ENCODE measurements at places on chromosomes 6 and 20.

DNA sequence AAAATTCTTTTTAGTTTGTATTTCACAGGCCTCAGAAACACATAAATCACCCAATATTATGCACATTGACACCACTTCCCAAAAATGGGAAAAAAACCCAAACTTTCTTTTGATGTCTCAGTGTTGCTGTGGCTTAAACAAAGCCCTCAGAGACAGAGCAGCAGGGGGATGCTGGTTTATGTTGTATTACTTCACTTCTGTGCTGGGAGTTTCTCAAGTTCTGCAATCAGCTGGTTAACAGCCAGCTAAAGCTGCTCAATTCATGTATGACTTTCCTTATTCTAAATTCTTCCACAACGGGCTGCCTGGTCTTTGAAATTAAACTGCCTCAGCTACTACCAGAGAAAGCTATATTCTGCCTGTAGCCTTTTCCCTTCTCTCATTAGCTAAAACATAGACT is 5.6 kb downstream of the FILIP1 start:
- DNase-seq = no peak

GRCh38 chr20:1187605-1188171 is 2.9 kb upstream of the TMEM74B start:
- no peak for DNase-seq

DNA sequence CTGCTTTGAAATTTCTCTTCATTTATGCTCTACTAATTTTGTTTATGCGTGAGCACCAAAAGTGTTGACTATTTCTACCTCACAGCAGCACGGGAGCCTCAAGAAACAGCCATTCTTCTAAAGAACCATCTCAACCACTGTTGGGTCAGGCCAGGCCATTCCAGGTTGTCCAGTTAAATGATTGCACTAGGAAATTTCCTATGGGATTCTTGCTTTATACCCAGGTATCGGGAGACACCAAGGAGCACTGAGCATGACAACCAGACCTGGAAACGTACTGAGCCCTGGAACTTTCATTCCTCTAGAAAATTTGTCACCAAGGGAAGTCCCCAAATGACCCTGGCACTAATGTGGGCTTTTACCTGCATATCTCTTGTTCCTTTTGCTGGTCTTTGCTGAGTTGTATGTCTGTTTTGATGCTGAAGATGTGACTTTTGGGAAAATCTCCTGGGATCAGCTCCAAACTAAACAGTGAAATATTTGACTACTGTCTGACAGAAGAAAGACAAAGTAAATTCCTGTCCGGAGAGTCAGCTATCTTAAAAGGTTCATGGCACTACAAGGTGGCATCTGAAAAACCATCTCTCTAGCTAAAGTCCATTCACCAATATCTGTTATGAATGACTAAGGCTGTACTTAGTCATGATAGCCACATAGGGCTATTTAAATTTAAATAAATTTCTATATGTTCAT is 70.5 kb downstream of the SNAP25 start:
- DNase-seq = no peak

- DNase-seq = no peak
These were observed 56.6 kb downstream of the IL22RA2 start for GRCh38 chr6:137116807-137117206.

GRCh38 chr20:43751167-43752050 is 24.6 kb upstream of the GTSF1L start:
- DNase-seq = no peak

DNA sequence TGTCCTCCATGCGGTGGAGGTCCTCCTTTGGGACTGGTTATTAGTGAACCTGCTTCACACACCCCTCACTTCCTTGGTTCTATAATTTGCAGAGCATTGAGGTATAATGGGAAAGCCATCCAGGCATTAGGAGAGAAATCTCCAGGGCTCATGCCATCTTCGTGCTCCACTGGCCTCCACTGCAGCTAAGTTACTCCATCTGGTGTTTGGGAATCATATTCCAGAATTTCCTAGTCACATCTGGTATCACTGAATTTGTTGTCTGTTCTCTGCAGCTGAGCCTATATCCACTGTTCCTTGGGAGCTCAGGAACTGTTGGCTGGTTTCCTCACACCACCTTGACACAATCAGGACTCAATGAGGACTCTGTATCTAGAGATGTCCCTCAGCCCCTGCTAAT is 173.0 kb upstream of the TSHZ2 start:
- DNase-seq = no peak

DNA sequence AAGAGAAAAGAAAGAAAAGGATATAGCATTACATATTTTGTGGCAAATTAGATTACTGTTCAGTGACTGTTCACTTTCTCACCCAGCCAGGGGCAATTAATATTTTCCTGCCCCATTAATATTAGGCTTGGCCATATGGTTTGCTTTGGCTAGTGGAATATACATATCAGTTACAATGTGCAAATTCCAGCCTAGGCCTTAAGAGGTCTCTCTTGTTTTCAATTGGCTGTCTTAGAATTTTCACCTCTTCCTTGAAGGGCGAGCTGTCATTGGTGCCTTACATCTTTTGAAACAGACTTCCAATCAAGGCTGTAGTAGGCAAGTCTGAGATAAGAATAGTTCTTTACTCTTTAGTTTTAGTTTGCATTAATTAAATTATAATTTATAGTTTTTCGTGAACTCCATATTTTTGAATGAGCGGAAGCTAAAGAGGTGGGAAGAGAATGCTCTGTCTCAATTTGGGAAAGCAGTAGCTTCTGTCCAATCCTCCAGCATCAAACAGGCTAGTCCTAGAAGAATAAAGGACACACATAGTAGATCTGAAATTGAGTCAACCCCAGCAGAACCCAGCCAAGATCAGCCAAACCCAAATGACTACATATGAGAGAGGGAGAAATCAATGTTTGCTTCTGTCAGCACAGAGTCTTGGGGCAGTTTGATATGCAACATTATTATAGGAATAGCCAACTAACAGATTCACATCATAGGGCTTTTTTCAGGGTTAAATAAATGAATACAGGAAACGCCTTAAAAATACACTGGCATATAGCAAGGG is 6.3 kb upstream of the CSNK2A1 start:
- DNase-seq = no peak

- no peak for DNase-seq
These were observed 215.5 kb downstream of the ALDH8A1 start for GRCh38 chr6:134734312-134734869.

- no peak for DNase-seq
These were observed 209.4 kb upstream of the MCHR2 start for GRCh38 chr6:100203400-100203799.

DNA sequence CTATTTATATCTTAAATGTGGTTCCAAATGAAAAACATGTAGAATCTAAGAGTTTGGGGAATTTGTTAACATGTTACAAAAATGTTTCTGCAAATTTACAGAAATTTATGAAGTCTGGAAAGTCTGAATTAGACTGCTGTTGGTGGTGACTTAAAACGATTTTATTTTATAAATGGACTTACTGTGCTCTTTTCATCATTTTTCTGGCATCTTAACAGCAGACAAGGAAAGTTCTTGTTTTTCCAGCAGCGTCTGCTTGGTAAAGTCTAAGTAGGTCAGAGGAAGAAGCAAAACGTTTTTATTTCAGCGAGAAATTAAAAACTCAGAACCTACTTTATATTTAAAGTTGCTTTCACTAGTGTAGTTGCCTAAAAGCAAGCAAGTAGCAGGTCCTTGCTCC is 48.6 kb upstream of the COL9A1 start:
- no peak for DNase-seq

GRCh38 chr6:49849213-49849907 is 17.0 kb downstream of the CRISP1 start:
- no peak for DNase-seq

DNA sequence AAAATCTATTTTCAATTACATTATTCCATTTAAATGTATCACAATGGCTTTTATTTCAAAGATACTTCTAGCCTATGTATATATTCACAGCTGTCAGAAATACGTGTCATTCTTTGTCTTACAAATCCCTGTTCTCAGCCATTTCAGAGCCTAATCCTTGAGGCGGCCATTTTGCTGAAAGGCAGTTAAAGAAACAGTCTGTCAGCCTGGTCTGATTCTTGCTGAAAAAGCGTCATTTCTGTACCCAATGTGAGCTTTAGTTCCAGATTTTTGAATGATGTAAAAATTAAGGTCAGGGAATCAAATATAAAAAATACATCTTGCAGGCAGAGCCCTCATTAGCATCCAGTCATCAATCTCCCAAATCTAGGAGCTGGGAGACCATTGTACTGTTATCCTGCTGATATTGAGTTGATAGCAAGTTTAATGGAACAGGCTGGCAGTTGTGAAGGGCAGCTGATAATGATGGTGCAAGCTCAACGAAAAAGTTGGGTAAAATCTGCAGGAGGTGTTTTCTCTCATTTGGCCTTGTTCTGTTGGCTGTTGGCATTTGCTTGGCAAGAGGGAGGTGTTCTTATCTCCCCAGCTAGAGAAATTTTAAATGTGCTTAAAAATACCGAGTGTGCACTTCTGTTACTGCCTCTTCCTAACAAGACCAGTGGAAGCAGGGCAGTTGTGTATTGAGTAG is 314.8 kb downstream of the SOX4 start:
- DNase-seq = no peak

DNA sequence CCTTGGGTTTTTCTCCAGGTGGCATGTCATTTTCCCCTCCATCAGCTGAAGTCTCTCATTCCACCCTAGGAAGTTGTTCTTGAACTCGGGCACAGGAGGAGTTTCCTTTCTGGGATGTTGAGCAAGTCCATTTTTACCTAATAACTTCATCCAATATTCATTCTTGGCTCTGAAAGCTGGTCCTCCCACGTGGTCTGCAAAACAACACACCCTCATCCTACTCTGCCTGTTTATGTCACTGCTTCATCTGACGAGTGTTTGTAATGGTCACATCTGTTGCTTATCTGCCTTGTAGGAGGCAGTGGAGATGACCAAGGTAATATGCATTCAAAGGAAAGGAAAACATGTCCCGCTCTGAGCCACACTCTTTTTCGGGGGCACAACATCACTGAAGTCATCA is 41.7 kb upstream of the AIG1 start:
- DNase-seq = no peak

GRCh38 chr6:19968201-19968600 is 131.0 kb downstream of the ID4 start:
- no peak for DNase-seq

DNA sequence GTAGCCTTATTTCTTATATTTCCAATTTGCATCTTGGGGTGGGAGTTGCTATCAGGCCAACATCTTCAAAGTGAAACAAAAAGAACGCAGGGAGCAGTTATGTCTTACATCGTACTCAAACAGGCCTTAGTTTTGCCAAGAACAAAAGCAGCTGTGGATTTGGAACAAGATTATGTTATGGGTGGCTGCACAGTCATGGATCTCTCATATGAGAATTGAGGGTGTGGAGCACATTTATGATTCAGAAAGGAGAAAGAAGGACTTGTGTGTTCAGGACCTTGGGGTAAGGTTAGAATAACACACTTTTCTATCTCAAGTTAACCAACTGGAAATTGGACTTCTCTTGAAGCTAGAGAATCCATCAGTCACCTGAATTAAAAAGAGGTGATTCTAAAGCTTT is 259.9 kb downstream of the FOXA2 start:
- no peak for DNase-seq

DNA sequence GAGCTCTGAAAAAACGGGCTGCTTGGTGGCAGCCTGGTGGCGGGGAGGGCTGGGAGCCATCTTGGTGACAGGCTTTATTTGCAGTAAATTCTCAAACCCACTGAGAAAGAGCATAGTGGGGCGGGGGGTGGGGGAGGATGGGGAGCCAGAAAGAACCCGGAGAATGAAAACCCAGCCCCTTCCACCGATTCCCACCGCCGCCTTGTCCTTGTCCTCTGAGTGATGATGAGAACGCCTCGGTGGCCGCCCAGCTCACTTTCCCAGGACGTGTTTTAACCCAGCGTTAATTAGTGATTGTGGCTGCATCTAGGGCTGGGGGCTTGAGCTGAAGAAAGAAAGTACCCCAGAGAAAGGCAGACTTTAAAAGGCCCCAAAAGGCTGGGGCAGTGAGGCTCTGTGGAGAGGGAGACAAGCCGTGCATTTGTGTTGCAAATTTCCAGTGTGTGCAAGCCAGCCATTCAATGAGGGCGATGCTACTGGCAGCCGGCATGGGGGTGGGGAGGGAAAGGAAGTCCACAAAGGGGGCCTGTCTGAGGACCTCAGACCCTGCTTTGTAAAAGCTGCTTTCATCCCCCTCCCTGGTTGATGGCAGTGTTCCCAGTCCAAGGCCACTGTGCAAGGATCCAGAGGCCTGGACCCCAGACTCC is 6.2 kb upstream of the GHRH start:
- DNase-seq = no peak

GRCh38 chr6:110662490-110663211 is 152.6 kb downstream of the CDK19 start:
- no peak for DNase-seq

DNA sequence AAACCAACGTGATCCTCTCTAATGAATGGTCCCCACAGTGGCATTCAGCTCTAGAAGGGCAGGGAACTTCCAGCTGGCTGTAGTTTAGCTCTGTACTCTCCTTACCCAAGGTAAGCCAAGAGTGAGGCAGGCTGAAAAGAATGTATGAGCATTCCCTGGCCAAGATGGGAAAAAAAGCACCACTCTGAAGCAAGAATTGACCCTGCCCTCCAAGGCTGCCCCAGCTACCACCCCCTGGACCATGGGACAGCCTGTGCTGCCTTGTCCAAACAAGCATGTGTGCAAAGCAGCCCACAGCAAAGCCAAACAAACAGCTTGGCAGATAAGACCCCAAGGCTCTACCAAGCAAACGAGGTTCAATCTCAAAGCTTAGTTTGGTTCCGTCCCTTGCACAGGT is 73.9 kb downstream of the GFOD1 start:
- DNase-seq = no peak

GRCh38 chr6:42227173-42227850 is 9.7 kb upstream of the MRPS10 start:
- DNase-seq = no peak

DNA sequence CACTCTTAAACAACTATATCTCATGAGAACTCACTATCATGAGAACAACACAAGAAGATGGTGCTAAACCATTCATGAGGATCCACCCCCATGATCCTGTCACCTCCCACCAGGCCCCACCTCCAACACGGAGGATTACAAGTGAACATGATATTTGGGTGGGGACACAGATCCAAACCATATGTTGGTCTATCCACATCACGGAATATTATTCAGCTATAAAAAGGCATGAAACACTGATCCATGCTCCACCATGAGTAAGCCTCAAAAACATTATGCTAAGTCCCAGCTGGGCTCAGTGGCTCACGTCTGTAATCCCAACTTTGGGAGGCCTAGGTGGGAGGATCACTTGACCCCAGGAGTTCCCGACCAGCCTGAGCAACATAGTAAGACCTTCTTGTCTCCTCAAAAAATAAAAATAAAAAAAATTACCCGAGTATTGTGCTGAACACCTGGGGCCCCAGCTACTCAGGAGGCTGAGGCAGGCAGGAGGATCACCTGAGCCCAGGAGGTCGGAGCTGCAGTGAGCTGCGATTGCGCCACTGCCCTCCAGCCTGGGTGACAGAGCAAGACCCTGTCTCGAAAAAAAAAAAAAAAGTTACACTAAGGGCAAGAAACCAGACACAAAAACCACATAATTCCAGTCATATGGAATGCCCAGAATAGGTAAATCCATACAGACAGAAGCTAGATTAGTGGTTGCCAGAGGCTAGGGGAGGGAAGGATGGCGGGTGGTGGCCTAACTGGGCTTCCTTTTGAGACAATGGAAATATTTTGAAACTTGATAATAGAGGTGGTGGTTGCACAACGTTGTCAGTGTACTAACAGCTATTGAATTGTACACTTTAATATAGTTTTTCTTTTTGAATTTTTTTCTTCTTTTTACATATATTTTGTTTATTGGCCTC is 43.1 kb downstream of the ZNF217 start:
- DNase-seq = no peak
